Activated naive CD8-positive, alpha-beta T cell treated with anti-CD3 and anti-CD28 coated beads, Interleukin-2, amount 50 U/mL, for 24 hours (primary cell): ENCODE measurements at places on chromosomes 12 and 14.

DNA sequence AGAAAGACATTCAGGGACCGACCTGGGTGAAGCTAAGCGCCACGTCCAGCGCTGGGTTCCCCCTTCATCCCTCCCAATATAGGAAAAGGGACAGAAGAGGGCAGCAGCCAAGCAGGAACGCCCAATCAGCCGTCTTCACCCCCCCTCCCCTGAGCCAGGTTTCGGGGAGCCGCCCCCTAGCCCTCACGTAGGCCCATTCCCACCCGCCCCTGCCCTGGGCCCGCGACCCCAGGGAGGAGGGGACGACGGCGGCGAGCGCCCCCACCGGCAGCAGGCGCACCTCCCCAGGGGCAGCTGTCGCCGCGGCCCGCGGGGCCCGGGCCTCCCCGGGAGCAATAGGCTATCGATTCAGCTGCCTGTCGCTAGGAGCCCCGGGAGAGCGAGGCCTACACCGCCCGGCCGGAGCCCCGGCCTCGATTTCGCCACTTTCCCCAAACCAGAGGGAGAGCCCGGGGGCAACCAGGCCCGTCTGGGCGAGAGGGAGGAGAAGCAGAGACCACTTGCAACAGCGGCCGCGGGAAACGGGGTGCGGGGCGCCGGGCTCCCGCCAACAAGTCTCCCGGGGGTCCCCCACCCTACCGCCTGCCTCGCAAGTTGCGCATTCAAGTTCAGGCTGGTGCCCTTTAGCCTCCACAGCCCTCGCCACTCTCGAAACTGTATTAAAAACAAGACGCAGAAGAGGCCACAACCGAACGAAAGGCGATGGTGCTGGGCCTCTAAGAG lies 1.3 kb downstream of the DCAF5 start:
- DNase-seq, result peak; percentile 86

- DNase-seq, result peak; percentile 39
These were observed at the start of gene NFATC4 for GRCh38 chr14:24367514-24368211. NFATC4 (plus strand) TSS chr14:24368184; CDS start chr14:24368341, 157 bp downstream.

GRCh38 chr12:20006871-20007730 lies 361.2 kb upstream of the PDE3A start:
- no peak for DNase-seq

DNA sequence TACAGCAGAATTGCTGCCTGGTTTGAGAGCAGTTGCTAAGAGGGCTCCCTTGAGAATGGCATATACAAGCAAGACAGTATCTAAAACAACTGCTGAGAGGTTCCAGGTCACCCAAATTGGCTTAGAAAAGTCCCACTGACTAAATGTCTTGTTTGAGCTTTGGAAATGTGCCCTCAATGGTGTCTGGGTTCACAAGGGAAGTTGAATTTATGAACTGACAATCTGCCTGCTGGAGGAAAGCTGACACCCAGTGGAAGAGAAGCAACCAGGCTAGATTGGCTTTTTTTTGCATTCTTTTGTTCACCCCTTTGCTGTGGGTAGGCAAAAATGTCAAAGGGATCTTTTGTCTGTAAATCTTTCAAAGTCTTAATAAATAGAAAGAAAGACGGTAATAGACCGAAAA lies 44.6 kb upstream of the NPFF start:
- no peak for DNase-seq

DNA sequence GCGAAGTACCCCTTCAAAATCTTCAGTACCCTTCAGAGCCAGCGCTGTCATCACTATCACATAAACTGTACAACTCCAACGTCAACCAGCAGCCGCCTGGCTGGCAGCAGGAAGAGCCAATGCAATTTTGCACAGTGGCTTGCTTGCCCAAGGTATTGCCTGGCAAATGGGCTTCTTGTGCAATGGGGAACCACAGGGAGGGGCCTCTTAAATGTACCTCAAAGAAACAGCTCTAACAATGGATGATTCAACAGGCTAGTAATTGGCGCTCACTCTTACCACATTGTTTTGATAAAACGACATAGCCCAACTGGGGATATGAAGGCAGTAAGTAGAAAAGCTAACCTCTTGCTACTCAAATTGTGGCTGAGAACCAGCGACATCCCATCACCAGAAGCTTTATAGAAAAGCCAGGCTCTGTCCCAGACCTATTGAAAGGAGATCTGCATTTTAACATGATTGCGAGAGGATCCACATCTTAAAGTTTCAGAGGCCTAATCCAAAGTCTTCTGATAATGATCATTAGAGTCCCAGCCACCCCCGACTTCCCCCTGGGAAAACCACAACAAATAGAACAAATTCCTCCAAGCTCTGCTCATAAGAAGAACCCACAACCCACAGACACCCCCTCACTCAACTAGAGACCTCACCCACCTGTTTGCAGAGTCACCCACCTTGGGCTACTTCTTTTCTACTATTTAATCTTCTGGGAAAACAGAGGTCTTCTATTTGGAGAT lies 125.3 kb upstream of the HIF1A start:
- DNase-seq, result peak; percentile 56

DNA sequence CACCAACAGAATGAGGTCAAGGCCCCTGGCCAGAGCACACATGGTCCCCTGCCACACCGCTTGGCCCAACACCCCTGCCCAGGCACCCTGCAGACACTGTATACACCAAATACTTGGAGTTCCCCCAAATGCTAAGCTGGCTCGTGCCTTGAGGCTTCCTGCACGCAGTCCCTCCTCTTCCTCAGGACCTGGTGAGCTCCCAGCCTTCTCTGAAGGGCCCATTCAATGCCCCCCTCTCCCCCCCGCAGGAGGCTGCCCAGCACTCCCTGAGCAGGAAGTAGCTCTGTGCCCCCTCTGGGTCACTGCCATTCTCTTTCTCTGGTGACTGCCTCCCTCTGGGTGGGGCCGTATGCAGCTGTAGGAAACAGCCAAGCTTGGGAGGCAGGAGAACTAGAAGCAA lies 75.3 kb downstream of the ITPK1 start:
- DNase-seq, result no peak

DNA sequence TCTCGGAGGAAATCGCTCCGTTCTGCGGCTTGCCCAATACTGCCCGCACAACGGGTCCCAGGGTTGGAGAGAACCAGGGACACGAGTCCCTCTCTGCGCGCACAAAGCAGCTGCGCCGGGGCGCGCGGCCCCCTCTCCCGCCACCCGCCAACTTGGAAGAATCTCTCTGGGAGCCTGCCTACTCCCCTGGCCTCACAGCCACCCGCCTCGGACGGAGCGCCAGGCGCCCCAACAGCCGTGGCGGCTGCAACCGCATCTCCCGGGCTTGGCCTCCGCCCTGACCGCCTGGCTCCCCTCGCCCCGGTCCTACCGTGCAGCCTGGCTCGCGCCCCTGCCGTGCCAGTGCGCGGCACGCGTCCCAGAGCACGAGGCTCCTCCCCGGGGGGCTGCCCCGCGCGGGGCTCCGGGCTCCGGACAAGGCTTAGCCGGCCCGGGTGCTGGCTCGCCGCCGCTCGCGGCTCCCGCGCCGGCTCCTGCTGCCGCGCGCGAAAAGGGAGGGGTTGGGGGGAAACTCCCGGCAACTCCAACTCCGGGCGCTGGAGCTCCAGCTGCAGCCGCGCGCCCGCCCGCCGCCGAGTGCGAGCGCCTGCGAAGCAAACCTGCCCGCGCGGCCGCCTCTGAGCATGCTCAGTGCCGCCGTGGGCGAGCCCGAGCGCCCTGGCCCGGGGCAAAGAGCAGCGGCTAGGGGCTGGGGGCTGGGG lies at the start of gene STXBP6:
STXBP6 (minus strand) TSS at position 580 of the 701 bp plus-strand sequence. CDS start 75,329 bp downstream, outside the sequence.
- DNase-seq, result peak; percentile 30

DNA sequence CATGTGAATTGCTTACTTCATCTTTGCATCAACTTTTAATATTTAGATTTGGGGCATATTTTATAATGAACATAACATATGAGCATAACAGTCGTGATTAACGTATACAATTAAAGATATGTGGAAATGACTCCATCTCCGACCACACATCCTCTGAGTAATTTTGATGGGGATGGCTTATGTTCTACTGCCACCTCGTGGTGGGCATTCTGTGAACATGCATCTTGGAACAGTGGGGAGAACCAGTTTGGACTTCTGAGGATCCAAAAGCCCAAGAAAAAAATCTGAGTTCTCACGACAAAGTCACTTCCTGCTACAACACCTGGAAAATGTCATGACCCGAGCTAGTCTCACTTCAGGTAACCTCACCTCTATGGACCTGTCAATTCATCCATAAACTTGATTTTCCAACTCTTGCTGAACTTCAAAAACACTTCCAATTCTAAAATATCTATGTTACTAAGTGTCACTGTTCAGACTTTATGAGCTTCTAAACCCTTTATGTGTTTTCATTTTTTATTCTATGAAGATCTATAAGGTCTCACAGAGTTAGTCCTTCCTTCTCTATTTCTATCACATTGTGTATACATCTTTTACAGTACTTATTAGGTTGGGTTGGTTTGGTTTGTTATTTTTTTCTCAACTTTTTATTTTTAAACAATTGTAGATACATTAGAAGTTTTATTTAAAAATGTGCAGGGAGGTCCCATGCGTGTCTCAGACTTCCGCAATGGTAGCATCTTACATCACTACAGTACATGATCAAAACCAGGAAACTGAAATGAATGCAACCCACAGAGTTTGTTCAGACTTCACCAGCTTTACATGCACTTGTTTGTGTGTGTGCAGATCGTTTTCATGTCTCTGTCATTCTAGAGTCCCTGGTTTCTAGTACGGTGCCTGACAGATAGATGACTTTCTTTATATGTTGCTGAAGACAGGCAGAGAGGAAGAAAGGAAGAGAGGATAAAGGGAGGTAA lies 38.2 kb upstream of the STAB2 start:
- DNase-seq, result peak; percentile 77

DNA sequence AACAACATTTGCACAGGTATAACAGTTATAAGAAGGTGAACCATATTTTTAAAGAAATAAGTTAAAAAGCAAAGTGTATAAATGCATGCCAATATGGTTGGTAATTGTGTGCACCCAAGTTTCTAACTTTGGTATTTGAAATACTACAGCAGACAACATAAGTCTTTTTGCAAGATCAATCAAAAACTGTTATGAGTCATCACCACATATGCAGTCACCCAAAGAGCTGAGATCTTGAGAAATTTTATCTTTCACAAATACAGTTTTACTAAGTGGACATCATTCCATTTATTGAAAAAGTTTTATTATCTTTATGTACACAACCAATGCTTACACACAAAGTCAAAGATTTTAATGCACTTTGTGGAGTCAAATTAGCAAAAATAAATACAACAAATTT lies 7.0 kb upstream of the ACSS3 start:
- no peak for DNase-seq

DNA sequence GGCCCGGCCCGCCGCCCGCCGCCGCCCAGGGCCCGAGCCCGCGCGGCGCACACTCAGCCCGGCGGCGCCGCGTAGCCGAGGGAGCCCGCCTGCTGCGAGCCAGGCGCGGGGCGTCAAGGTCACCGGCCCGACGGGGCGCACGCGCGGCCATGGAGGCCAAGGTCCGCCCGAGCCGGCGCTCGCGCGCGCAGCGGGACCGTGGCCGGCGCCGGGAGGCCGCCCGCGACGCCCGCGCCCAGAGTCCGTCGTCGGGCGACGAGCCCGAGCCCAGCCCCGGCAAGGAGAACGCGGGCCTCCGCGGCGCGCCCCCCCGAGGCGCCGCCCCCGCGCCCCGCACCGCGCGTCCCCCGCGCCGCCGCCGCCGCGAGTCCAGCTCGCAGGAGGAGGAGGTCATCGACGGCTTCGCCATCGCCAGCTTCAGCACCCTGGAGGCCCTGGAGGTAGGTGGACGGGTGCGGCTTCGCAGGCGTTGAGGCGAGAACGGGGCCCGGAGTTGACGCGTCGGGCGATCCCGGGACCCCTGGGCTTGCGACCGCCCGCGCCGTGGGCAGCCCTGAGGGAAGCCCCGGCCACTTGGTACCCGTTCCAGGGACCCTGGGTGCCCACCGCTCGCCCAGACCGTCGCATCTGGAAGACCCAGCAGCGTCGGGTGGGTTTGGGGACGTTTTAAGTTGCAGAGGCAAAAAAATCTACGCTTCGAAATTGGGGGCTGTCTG lies 629 bp downstream of the FBRSL1 start:
- no peak for DNase-seq

- no peak for DNase-seq
These were observed 55.4 kb downstream of the GRIP1 start for GRCh38 chr12:66623455-66623854.

GRCh38 chr12:46147144-46147543 lies 121.7 kb downstream of the SLC38A1 start:
- no peak for DNase-seq

DNA sequence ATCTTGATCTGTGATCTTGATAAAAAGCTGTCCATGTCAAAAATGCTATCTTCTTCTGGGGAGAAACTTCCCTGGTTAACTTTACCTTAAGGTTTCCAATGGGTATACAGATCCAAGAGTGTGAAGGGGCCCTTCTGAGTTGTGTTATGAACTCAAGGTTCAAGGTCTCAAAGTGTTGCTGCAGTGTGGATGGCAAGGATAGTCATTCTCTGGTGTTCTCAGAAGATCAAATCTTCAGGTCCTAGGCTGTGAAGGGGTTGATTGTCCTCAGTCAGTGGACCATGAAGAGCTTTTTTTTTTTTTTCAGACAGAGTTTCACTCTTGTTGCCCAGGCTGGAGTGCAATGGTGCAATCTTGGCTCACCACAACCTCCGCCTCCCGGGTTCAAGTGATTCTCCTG lies 114.4 kb downstream of the SPTSSA start:
- DNase-seq, result no peak

DNA sequence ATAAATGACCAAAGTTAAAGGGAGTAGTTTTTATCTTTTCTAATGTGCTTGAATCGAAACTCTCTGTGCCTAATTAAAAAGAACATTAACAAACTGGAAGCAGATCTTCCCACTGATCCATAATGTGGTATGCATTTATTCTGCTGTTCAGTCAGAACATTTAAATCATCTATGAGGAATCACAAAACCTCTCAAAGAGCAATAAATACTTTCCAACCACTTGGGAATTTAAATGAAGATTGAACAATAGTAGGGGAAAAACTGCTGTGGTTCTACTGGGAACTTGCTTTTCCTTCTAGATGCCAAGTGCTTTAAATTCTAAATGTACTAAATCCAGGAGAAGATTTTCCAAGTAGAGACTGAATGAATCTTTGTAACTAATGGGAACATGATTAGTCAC lies 12.3 kb upstream of the CHPT1 start:
- no peak for DNase-seq

GRCh38 chr12:49273726-49274395 lies 9.0 kb downstream of the TUBA1C start:
- no peak for DNase-seq
